ENCODE measurements at places on chromosomes 1 and 21.

- no peak for DNase-seq
These were observed 9.6 kb upstream of the SH2D1B start for GRCh38 chr1:162421258-162422164.

- DNase-seq: no peak
These were observed 3.8 kb downstream of the SMG7 start for GRCh38 chr1:183476081-183476480.

DNA sequence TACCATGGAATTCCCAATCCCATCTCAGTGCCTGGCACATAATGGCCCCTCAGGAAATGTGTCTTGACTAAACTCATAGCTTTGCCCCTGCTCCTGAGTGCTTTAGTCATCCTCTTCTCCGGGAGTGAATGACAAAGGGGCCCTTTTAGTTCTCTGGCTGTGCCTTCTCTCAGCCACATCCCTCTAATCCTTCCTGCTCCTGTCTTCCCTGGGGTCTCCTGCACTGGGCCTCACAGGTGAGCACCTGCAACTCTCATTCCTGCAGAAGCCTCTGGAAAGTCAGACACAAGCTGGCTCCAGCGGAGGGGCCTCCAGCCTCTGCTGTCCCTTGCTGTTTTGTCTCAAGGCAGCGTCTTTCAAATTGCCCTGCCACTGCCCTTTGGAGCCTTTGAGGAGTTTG lies 14.0 kb upstream of the ETV3L start:
- DNase-seq: no peak

- DNase-seq: no peak
These were observed 1012.5 kb upstream of the PRMT6 start for GRCh38 chr1:106043971-106044370.

DNA sequence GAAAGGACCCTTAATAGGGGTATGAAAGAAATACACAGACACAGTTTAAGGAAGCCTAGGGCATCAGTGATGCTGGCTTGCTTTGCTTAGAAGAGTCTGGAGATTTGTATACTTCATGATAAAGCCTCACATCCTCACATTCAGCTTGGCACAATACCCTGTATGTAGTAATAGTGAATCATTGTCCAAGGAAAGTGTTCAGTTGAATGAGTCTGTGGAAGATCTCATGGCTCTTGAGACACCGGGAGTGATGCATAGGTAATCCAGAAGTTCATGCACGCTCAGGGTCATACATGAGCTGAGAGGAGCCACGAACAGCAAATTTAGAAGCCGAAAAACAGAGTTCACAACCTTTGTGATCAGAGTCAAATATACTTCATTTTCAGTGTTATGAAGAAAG lies 537.2 kb upstream of the TMPRSS15 start:
- DNase-seq: no peak

DNA sequence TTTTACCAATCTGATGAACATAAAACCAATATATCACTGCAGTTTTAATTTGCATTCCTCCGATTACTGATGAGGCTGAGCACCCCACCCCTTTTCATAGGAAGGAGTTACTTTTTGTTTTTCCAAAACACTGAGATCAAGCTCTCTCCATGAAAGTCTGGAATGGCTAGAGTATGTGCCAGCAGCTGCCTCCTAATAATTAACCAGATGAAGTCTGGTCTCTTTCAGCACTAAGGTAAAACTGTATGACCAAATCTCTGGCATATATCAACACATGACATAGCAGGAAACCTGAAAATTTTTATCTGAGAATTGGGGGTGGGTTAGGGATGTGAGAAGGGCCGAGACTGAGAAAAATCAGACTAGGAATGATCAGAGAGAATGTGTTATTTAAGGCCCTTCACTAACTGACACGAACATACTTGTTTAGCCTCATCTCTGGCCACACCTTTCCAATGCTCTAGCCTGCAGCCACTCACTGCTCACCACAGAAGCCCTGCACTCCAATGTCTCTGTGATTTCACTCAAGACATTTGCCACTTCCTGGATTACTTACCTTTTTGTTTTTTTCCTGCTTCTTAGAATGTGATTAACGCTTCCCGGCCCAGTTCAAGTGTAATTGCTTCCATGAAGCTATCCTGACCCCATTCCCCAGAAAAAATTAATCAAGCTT lies 34.7 kb downstream of the WASF2 start:
- no peak for DNase-seq
